ENCODE measurements at places on chromosomes 6 and 20.

GRCh38 chr6:57134954-57135353 lies 37.2 kb upstream of the BAG2 start:
- no peak for DNase-seq

DNA sequence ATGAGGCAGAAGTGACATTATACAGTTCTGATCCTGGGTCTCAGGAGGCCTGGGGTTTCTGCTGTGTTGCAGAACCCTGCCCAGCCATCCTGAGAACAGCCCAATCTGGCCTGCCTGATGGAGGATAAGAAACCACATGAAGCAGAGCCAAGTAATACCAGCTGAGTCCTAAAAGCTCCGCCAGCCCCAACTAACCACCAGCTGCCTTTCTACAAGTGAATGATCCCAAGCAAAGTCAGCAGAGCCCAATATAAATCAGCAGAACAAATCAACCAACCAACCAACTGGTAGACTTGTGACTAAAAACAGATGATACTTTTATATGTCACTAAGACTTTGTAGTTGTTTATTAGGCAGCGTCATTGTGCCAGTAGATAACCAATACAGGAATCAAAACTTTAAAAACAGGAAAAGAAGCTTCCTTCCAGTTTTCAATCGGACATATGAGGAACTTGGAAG lies 52.1 kb downstream of the SNX5 start:
- no peak for DNase-seq

- no peak for DNase-seq
Measured at GRCh38 chr6:104784884-104785283, 74.8 kb downstream of the HACE1 start.

GRCh38 chr6:3654898-3655297 lies 96.6 kb downstream of the PXDC1 start:
- DNase-seq, result no peak

GRCh38 chr20:34834459-34834893 lies 9.0 kb upstream of the NCOA6 start:
- peak; percentile 58 for DNase-seq

- DNase-seq, result no peak
Measured at GRCh38 chr20:63765902-63766301, 26.3 kb downstream of the SLC2A4RG start.

DNA sequence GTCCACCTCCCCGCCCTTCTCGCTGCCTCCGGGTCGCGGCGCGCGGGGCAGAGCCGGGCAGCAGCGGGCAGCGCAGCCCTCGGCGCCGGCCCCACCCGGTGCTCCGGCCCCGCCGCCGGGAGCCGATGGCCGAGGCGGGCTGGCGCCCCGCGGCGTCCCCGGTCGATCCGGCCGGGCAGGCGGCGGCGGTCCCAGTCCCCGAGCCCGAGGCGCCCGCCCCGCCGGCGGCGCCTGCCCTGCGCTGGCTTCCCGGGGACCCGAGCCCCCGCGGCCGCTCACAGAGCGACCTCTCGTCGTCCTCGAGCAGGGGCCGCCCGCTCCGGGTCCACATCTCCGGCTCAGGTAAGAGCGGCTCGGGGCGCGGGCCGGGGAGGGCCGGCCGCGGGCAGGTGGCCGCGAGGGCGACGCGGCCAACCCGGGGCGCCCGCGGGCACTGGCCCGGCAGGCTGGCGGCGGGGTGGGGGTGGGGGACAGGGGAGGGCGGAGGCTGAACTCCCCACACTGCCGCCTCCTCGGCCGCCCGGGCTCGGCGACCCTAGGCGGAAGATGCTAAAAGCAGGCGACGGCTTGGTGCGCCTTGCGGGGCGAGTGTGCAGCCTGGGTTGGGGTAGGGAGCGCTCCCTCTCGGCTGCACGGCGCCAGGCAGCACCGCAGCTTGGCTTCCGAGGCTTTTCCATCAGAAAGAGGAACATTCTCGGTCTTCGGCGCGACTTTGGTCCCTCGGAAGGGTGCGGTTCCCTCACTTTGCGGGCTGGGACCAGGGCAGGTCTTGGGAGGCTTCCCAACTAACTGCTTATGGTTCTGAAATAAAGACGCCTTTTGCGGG lies 25.6 kb upstream of the FUCA2 start:
- peak; percentile 46 for DNase-seq

GRCh38 chr6:3235486-3235885 lies 8.0 kb upstream of the TUBB2B start:
- no peak for DNase-seq

DNA sequence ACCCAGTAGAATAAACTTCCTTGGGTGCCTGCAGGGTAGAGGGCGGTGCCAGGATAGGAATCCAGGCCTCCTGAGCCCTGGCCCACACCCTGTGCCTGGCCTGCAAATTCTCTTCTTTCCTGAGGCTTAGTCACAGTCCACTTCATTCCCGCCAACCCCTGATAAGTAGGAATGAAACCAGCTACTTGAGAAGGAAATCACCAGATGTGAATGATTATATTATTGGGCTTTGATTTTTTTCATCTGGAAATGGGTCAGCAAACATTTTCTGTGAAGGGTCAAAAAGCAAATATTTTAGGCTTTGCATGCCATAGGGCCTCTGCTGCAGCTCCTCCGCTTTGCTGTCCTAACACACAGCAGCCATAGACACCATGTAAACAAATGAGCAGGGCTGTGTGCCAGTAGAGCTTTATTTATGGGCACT lies 50.2 kb downstream of the STK35 start:
- no peak for DNase-seq

DNA sequence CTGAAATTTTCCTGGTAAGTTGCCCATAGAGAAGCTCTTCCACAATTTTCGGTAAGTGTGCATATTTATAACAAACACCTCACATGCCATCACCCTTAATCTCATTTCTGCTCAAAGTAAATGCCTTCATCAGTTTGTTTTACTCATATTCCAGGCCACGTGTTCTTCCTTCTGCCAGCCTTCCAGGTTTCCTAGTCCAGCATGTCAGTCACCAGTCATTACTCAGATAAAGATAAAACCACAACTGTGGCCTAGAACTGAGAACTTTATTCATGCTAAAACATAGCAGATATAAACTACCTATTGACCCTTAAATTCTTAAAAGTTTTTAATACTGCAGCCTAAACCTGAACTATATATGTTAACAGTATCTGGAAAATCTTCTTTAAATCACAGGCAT lies 149.5 kb upstream of the SLC22A16 start:
- no peak for DNase-seq

DNA sequence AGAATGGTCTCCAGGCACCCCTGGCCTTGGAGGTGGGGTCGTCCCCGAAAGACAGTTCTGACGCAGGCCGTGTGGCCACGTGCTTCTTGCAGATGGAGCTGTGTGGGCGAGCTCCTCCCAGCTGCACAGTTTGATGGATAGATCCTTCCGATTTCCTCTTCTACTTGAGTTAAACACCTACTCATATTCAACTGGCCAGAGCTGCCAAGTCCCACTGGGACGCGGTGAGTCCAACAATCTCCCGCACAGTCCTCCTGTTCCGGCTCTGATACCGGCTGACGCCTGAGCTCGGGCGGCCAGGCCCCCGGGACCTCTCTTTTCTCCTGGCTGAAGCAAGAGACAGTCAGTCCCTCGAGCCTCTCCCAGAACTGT lies 57.9 kb upstream of the DACT2 start:
- no peak for DNase-seq

GRCh38 chr6:92564376-92564775 lies 855.0 kb downstream of the EPHA7 start:
- DNase-seq, result no peak

- DNase-seq, result no peak
Measured at GRCh38 chr6:146337376-146337775, 206.3 kb upstream of the RAB32 start.

DNA sequence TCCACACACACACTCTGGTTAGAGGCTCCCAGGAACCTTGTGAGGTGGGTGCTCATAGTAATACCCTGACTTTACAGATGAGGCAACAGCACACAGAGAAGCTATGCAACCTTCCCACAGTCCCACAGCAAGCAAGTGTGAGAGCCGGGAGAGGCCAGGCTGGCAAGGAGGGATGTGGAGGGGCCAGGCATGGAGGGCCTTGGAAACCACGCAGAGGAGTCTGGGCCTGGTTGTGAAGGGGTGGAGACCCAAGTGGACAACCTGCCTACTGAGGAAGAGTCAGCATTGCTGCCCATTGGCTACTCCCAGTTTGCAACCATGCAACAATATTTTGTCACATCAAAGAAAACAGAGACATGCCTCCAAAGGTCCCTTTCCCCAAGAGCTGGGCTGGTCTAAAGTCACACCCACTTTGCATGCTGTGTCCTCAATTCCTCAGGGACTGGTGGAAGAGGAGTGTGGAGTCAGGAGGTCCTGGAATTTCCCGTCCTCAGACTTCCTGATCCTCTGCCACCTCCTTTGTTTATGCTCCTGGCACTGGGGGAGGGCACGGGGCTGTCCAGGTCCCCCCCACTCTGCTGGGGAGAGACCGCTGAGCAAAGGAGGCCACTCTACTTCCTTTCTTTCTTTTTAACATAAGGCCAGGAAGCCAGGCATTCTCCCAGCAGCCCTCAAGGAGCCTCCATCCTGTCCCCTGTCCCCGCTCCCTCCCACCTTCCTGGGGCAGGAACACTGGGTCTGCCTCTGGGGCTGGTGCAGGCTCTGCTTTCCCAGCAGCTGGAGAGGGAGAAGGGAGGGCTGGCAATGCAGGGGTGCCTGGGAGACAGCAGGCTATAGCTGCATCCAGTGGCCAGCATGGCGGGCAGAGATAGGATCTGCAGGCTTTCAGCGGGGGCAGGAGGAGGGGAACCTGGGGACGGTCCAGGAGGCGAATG lies 68.3 kb downstream of the NOL4L start:
- DNase-seq, result no peak

- no peak for DNase-seq
Measured at GRCh38 chr6:101276066-101276465, 117.4 kb upstream of the GRIK2 start.

GRCh38 chr6:14681699-14682487 lies 564.0 kb upstream of the JARID2 start:
- DNase-seq, result no peak

GRCh38 chr6:138544501-138544900 lies 45.2 kb upstream of the NHSL1 start:
- no peak for DNase-seq

- no peak for DNase-seq
Measured at GRCh38 chr6:137430954-137431353, 63.2 kb downstream of the OLIG3 start.

GRCh38 chr20:52103913-52104545 lies 87.5 kb downstream of the ZFP64 start:
- DNase-seq, result no peak

GRCh38 chr20:19885939-19886660 lies 128.0 kb downstream of the RIN2 start:
- no peak for DNase-seq

DNA sequence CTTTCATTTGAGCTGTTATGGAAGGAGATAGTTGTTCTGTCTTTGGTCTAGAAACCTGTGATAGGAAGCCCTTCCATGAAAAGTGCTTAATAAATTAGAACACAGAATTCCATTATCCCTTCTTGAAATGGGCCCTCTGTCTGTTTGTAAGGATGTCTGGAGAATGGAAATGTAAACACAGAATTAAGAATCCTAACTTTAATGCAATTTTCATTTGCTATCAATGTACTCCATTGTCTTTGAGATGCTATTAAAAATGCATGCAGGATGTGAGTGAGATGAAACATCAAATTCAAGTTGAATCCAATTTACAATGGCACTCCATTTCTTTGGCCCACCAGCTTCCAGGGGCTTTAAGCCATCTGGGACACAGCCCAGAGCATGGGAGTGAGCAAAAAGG lies 13.9 kb upstream of the AARS2 start:
- no peak for DNase-seq

- no peak for DNase-seq
Measured at GRCh38 chr6:36312854-36313648, 23.6 kb downstream of the BNIP5 start.

GRCh38 chr20:20459726-20460125 lies 91.8 kb downstream of the INSM1 start:
- DNase-seq, result no peak

DNA sequence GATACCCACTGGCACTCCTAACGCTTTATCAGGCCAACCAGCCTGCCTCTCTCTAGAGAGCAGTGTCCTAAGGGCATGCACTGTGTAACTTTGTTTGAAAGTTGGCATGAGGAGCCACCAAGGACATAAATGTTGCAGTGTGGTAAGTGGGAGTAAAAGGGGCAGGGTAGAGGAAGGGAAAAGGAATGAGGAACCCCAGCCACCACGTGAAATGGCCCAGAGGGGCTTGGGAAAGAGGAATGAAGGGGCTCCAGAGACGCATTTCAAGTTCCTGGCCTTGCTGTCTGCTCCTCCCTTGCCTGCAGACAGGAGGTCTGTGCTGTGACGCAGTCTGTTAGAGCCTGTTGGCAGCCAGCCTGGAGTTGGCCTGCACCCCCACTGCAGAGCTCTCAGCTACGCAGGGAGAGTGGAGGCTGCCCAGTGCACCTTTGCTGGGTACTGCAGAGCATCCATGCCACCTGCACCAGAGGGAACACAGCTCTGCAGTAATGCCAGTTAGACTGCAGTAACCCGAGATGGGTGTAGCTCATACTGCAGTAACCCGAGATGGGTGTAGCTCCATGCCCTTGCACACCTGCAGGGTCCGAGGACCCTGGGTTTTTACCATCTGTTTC lies 86.8 kb upstream of the SNAP25 start:
- DNase-seq, result no peak

DNA sequence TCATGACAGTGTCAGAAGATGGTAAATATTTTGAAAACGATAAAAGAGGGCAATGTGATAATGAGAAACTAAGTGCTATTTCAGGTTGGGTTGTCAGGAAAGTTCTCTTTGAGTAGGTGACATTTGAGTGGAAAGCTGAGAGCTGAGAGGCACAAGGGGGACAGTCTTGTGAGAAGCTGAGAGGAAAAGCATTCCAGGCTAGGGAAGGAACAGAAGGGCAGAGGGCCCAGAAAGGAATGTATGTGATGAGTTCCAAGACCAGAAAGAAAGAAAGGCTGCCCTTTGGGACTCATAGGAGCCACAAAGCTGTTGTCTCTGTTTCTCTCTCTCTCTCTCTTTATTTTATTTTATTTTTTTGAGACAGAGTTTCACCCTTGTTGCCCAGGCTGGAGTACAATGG lies 7.6 kb upstream of the RNF182 start:
- no peak for DNase-seq

DNA sequence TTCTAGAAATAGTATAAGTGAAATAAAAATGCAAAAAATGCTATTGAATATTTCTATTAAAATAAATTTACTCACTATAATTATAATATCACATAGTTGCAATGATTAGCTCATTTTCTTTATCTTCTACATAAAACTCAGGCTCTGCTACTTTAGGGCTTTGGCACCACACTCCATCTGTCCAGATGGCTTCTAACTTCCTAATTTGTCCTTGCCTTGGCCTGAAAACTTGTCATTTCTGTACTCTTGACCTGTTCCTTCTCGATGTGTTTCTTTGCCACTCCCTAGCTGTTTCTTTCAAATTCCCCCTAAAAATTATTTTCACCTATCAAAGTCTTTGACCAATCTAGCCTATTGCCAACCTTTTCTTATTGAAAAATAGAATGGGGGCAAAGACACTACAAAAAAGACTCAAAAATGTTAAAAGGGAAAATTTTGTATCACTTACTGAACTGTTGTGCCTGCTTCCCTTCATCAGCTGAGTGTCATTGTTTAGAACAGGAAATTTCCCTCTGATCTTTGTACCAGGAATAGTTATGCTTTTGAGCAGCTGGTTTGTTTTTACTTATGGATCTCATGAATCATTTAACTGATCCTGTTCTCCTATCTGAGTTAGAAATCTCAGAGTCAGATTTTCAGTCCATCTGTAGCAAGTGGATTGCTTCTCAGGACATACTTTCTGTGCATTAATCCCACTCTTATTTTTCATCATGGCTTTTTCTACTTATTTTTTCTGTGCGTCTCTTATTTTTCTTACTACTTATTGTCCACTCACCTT lies 279.2 kb upstream of the CNR1 start:
- DNase-seq, result no peak

- DNase-seq, result no peak
Measured at GRCh38 chr6:128554302-128554701, 33.9 kb upstream of the PTPRK start.
